ENCODE measurements at places on chromosomes 6 and 20. TPM values are rescaled to one million over a fixed set of nuclear protein-coding genes. Genes with fewer than 3 reads are reported as not detected.

GRCh38 chr6:129099696-129100095 is 216.8 kb downstream of the LAMA2 start:
- no peaks in the 10 kb centered on the region for H3K4me1 ChIP-seq
- H3K36me3 ChIP-seq = no peaks in the 10 kb centered on the region
- H3K27ac ChIP-seq = no peak overlapping the region
- H3K27me3 ChIP-seq = no peaks in the 10 kb centered on the region
- H3K4me3 ChIP-seq = no peak overlapping the region

- no peaks in the 10 kb centered on the region for H3K27me3 ChIP-seq
- H3K4me1 ChIP-seq = no peaks in the 10 kb centered on the region
- no peak for DNase-seq
- H3K36me3 ChIP-seq = no peaks in the 10 kb centered on the region
- H3K27ac ChIP-seq = no peak overlapping the region
These were observed 23.3 kb downstream of the EDN1 start for GRCh38 chr6:12313306-12313991.

Gene OTOR
- total RNA-seq = not detected

Gene PMEPA1
- 22.0 TPM for total RNA-seq
